RKO (cell line): ENCODE measurements at places on chromosomes 4 and X.
A peak's percentile ranks its signal among the peaks of the same experiment; 100 is the strongest.

DNA sequence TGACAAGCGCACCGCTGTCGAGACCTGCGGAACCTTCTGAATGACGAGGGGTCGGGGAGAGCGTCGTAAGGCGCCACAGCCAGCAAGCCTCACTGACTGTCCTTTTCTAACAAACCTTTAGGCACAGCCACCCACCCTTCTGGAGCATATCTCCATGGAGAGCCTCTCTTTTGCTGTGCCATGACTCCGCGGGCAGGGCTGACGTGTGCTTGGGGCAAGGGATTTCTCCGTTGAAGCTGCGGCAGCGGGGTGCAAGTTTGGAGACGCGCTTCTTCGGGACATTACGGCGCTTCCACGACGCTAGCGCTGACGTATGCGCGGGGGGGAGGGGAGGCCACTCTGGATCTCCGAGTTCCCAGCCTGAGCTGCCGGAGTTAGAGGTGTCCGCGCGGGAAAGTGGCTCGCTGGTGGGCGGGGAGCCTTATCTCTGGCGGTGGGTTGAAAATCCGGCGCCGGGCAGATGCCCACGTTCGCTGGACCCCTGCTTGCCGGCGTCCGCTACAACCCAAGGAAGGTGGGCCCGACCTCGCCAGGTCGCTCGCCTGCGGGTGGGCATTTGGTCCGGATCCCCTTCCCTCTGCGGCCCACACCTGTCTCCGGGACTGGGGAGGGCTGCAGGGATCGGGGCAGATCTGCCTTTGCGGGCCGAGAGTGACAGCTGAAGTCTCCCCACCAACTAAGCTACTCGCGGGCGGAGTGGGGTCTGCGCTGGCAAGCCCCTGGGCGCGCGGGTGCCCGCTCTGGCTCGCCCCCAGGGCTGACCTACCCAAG, 543 bp upstream of the SLC10A7 start:
- peak; percentile 87 for DNase-seq

DNA sequence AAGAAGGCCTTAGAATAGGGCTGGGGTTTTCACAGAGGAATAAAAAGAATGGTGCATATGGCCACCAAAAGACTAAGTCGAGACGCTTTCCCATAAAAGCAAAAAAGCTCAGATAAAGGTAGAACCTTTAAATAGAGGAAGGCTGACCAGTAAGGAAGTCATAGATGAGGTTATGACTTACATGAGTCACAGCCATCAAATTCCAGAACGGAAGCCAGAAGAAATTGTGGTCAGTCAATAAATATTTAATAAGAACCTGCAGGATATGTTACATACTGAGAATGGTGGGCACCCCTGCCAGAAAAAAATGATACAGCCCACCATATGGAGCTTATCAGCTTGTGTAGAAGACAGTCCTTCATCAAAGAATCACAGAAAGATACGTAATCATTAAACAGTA, 120.1 kb downstream of the MANBA start:
- peak; percentile 23 for DNase-seq

DNA sequence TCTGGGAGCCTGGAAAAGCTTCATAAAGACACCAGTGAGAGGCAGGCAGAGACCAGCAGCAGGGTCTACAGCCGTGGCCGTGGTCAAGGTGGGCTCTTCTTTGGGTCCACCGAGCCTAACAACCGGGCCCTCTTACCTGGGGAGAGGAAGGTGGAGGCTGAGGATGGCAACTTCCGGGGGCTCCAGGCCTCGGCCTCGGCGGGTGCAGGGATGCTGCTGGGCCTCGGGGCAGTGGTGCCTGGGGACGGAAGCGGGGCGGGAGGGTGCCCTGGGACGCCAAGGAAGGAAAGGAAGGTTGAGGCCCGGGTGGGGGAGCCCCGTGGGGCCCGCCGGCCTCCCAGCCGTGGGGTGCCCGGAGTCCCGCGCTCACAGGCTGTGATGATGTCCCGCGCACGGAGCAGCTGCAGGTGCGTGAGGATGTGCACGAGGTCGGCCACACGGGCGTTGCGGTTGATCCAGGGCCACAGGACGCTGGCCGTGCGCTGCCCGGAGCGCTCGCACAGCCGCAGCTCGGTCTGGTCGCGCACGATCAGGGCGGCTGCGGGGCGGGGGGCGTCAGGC, 561 bp downstream of the IRAK1 start:
- DNase-seq, result no peak

DNA sequence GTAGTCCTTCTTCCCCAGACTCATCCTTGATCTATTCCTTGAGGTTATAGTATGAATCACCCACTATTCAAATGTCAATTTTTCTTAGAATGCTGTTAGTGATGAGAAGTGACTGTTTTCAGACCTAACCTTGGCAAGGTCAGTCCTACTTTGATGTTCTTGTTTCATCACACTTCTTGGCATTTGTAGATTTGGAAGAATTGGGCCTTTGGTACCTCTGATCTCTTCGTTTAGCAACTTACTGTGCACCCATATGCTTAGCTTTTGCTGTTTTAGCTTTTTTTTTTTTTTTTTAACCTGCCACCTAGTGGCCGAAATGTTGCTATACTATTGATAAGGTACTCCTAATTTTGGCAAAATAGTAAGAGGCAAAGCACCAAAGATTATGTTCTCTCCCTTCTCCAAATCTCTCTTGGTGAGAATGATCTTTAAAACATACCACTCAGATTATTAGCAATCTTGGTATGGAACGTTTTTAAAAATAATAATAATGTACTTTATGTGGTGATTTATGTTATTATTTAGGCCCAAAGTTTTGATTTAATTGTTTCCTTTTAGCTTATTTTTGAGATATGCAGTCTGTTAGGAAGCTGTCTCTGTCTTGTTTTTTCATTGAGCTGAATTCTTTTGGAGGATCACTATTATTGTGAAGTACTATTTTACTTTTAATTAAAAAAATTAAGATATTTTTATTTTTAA, 16.6 kb downstream of the DCK start:
- DNase-seq, result peak; percentile 64

- no peak for DNase-seq
Observed at GRCh38 chr4:78292341-78292740, 235.2 kb downstream of the FRAS1 start.

DNA sequence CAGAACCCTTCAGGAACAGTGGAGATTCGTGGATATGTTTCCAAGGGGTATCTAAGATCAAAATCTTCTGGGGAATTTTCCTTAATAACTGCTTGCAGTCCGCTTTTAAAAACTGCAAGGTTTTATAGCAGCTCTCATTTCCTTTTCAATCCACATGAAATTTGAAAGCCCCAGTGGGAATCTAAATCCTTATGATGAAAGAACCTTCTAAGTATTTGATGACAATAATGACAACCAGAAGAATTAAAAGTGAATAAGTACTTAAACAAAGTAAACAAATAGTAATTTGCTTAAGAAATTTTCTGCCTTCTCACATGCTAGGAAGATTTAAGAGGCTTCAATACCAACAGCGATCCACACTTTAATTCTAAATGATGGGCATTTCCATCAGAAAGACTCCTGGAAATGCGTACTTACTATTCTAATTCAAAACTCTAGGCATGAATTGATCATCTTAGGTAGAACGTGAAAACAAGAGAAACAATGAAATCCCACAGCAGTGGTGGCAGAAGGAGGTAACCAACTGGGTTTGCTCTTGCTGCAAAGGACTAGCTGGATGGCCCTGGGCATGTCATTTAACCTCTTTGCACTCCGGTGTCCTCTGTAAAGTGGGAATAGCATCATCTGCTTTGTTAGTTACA, 37.6 kb upstream of the S100G start:
- no peak for DNase-seq

- DNase-seq, result no peak
Observed at GRCh38 chrX:17292111-17292527, 82.9 kb upstream of the NHS start.

GRCh38 chr4:86523333-86523732, 70.8 kb upstream of the PTPN13 start:
- DNase-seq, result no peak
